Hematopoietic multipotent progenitor cell (in vitro differentiated cells): ENCODE measurements at places on chromosomes 1 and 21.

- no peak for DNase-seq
Observed at GRCh38 chr1:184068354-184068753, 16.8 kb downstream of the TSEN15 start.

DNA sequence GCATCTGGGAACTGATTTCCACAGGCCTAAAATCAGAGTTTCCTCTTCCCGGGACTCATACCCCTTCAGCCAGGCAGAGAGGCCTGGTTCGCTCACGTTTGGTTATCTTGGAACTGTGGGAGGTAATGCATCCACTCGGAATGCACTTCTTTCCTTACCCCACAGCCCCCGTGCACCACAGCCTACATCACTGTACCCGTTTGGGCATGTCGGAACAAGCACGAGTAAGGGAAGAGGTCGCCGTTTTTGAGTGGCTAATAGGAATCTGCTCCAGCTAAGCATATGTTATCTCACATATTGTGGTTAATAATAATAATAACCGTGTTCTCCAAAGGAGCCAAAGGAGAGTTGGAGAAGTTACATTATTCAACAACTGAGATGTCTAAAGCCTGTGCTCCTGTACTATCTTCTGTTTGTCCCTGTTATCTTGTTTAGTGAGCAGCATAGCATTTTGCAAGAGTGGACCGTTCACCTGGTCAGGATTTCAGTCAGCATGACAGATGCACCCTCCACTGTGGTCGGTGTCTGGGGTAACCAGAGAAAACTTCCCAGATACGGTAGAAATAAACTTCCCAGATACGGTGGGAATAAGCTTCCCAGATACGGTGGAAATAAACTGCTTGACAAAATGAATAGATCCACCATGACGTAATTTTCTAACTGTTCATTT is 198.6 kb downstream of the SDCCAG8 start:
- DNase-seq, result no peak

DNA sequence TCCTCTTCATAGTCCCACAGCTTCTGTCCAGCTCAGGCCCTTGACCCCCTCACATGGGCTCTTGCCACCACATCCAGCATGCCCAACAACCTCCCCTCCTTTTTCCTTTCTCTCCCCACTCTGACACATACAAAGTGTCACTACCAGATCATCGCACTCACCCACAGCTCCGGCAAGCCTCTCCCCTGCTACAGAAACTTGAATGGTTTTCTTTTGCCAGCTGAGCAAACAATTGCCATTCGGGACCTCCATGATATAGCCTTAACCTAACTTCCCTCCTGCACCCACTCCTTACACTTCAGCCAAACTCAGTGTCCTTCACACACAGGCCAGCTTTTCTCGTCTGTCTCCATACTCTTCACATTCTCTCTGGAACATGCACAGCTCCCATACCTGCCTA is 43.3 kb downstream of the MAB21L3 start:
- DNase-seq, result no peak

DNA sequence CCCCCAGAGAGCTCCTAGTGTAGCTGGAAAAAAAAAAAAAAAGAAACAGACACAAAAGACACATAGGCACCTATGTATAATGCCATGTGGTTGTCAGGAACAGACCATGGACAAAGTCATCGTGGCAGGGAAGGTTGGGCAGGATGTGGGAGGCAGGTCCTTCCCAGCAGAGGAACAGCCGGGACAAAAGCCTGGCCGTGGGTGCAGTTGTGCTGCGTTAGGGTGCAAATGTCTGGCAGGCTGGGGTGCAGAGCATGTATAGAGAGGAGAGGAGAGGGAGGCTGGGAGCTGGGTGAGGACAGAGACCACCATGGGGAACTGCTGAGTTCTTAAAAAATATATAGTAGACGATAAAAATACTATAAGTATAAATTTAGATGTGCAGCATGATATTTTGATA is 125.7 kb upstream of the C1orf174 start:
- DNase-seq, result no peak

GRCh38 chr1:27856561-27857343 is 15.6 kb upstream of the THEMIS2 start:
- DNase-seq, result no peak

- DNase-seq, result no peak
Observed at GRCh38 chr1:111032295-111032897, 68.7 kb upstream of the LRIF1 start.

GRCh38 chr1:119294722-119295121 is 73.9 kb upstream of the HAO2 start:
- no peak for DNase-seq

- no peak for DNase-seq
Observed at GRCh38 chr1:27979859-27980201, 20.1 kb downstream of the XKR8 start.

DNA sequence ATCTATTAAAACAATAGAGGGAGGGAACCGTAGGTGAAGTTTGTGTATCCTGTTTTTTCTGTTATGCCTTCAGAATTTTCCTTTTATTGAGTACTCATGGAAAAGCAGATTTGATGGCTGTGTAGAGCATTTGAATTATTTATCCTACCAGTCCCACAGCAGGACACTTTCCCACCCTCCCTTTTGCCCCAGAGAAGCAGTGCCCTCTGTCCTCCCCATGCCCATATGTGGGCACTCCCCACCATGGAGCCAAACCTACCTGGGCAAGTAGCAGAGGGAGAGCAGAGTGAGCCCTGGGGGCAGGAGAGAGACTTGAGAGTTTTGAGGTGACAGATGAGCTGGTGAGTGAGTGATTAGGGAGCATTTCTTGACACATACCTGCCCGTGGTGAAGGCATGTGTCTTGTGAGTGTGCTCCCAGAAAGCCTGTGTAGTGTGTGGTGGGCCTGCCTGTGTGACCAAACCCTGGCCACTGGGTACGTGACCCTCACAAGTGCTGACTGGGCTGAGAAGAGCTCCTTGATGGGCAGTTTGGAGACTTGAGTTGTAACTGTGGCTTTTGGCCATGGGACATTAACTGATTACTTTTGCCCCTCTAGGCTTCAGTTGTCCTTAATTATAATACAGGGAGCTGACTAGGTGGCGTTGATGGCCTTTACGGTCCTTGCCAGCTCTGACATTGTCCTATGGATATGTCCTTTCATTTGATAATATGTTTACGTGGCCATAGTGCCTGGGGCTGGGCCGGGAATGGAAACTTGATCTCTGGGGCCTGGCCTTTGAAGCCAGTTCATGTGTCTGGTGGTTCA is 3.6 kb downstream of the PSEN2 start:
- DNase-seq, result no peak

- DNase-seq, result no peak
Observed at GRCh38 chr21:26199456-26199855, 28.9 kb upstream of the APP start.

- no peak for DNase-seq
Observed at GRCh38 chr1:216958569-216958968, 235.3 kb upstream of the ESRRG start.

GRCh38 chr1:192830595-192831246 is 21.9 kb downstream of the RGS2 start:
- DNase-seq, result peak; percentile 12

DNA sequence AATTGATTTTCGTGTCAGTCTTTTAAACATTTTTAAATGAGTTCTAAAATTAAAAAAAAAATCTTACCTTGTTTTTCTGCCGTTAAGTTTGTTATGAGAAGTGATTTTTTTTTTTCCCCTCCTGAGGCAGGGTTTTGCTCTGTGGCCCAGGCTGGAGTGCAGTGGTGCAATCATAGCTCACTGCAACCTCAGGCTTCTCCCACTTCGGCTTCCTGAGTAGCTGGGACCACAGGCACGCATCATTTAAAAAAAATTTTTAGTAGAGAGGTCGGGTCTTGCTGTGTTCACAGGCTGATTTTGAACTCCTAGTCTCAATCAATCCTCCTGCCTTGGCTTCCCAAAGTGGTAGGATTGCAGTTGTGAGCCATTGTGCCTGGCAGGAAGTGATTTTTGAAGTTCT is 41.1 kb downstream of the MTR start:
- DNase-seq, result no peak

GRCh38 chr1:156451505-156452160 is 48.9 kb downstream of the MEF2D start:
- DNase-seq, result no peak

GRCh38 chr1:215987092-215987875 is 420.2 kb downstream of the KCTD3 start:
- DNase-seq, result no peak

GRCh38 chr1:157806431-157807149 is 13.3 kb downstream of the FCRL1 start:
- DNase-seq, result no peak

DNA sequence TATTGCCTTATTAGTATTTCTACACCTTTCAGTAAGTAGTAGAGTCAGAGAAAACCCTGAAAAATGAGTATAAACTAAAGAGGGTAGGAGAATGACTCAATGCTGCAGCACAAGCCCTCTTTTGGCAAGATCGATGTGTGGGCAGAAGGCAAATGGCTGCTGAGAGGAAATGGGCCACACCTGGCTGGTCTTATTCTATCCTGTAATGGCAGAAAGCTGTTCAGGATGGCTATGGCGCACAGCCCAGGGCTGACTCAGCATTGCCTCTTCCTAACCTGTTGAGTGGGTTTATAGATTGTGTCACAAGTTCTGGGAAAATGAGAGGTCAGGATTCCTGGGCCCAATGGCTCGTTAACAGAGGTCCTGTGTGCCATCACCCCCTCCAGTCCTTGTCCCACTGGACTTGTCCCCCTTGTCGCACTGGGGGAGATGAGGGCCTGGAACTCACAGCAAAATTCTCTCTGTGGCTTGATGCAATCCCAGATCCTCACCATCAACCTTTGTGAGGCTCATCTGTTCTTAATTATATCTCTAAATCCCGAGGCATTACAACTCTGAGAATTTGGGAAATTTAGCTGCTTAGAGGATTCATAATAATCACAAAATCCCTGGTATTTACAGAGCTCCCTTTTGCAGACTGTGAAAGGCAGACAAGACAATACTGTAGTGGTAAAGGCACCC is 13.2 kb downstream of the HMGB4 start:
- DNase-seq, result no peak

- no peak for DNase-seq
Observed at GRCh38 chr1:61241411-61241838, 159.1 kb downstream of the NFIA start.

DNA sequence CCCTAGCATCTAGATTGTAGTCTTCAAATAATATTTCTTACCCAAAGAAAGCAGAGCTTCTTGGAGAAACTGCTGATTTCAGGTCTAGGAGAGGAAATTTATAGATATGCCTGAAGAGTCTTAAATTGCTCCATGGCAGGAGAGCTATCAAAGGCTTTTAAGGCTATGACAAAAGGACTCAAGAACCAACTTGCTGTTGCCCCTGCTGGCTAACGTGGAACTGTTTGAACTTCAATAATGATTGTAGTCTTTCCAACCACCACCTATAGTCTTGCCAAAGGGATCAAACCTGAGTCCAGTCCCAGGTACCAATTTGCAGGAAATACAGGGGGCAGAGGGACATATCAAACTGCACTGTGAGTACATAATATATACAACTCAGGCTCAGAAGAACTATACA is 336.2 kb upstream of the ESRRG start:
- no peak for DNase-seq

DNA sequence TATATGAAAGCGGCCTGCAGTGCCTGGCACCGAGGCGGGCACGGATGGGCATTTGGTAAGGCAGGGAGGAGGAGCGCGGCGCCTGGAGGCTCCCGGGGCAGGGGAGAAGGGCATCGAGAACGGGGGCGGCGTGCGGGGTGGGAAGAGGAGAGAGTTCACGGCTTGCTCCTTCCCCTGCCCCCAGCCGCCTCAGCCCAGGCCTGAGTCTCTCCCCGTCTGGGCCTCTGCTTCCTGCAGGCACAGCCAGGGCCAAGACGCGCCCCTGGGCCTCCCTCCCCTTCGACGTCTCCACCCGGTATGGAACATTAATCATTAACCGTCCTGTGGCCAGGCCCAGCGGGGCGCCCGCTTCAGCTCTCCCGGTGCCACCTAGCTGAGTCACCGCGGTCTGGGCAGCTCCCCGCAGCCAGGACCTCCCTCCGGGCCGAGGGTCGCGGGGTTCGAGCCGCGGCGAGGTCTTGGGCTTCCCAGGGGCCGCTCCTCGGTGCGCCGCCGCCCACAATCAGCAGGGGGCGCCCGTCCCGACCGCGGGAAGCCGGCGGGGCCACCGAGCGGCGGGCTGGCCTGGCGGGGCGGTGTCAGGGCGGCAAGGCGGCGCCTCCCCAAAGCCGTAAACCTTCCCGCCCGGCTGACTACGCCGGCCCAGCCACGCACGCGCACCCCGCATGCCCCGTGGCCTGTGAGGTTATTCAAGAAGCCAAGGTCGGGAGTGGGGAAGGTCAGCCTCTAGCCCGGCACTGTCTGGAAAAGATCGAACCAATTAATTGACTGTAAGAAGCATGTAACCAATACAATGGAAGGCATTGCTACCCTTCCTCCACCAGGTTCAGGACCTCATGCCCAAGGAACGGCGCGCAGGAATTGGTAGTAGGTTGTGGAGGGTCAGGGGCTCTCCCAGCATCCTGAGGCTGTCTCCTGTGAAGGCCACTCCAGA is 23.4 kb upstream of the RD3 start:
- DNase-seq, result peak; percentile 94

DNA sequence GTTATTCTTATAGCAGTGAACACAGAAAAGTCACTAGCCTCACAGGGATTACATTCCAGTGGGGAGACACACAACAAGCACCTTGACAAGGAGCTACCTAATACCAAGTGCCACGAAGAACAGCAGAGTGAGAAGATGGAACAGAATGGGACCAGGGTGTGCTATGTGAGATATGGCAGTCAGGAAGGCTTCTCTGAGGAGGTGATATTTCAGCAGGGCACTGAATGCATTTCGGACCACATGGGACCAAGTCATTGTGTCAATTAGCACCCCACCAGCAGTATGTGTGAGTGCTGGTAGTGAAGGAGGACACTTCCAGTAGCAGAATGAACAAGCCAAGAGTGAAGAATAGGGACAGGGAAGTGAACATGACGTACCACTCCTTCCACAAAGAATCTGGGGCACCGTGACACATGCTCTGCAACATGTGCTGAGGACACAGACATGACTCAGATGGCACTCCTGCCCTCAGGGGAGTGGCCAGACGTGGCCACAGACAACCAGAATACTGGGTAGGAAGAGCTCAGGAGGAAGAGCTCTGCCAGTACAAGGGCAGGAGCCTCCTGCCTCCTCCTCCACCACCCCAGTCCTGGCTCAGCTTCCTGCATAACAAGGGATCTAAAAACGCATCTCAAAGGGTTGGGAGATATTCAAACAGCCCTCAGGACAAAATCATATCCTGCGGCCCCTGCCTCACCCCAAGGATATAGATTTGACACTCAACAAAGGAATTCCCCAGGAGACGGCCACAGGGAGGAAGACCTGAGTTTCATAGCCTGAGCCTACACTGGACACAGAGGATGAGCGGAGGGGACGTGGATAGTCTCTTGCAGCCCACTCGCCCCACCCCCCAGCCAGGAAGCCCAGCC is 102.5 kb downstream of the TRABD2B start:
- DNase-seq, result no peak

DNA sequence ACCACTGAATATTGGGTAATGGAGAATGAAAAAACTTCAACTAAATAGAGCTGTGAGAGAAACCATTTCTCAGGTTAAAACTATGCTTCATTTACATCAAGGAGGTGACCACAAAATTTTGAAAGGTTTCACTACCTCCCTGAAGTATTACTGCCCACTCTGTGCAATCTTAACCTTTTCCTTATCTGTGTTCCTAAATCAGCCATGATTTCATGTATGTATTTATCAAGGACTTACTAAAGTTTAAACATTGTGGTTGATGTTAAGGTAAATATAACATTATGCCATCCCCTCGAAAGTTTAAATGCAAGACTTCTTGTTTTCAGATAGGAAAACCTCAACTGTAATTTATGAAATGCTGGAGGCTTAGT is 84.4 kb downstream of the CLEC20A start:
- DNase-seq, result no peak

GRCh38 chr1:228050571-228051231 is 31.8 kb upstream of the ARF1 start:
- no peak for DNase-seq
